ENCODE measurements at places on chromosomes 4 and X. TPM values are rescaled to one million over a fixed set of nuclear protein-coding genes. Genes with fewer than 3 reads are reported as not detected.

Gene TMEM144
- total RNA-seq = 0.22 TPM

Gene CPE
- not detected for total RNA-seq

DNA sequence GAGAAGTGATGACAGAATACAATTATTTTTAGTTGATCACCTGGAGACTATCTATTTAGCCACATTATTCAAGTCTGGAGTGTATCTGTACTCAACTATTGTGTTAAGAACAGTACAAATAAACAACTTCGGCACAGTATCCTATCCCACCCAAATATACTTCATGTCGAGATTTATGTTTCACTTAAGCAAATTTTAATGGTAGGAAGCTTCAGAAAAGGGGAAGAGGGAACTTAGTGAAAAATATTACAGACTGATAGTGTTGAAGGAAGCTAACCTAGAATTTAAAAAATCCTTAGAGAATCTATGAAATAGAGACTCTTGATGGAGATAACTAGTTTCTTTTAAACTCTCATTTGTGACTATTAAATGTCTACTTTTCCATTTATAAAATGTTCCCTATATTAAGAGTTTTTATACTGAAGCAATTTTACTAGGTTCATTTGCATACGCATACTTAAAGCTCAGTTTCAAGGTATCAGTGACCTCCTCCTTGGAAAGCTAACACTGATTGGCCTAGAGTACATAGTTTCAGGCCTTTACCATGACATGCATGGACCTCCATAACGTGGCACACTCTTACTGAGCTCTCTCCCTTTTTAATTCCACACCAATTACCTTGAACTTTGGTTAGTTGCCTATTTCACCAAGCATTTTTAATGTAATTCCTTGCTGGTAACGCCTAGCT lies 197.7 kb downstream of the CAMK2D start:
- DNase-seq = no peak

DNA sequence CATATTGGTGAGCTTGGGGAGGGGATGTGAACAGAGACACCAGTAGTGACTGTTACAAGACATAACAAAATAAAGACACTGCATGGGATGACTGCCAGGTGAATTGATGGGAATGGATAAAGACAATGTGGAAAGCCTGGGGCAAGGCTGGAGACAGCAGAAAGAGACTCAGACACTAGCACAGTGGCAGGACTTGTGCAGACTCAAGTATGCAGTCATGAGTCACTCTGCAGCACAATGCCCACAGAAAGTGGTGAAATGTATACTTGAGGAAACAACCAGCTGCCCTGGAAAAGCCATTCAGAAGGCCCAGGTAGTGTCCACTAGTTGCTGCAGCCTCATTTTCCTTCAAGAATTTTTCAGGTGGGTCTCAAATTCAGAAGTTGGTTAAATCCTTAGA lies 452.3 kb downstream of the MID1IP1 start:
- DNase-seq = no peak

DNA sequence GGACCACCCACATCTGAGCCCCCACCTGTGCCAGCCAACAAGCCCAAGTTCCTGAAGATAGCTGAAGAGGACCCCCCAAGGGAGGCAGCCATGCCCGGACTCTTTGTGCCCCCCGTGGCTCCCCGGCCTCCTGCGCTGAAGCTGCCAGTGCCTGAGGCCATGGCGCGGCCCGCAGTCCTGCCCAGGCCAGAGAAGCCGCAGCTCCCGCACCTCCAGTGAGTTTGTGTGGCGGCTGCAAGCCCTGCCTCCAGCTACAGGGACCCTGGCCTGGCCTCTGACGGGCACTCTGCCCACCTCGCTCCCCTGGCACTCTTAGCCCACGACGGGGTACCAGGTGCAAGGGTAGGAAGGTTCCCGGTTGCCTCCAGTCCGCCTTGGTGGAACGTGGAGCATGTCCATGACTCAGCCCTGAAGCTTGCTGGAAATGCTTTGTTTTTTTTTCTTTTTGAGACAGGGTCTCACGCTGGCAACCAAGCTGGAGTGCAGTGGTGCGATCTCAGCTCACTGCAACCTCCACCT lies 13.7 kb upstream of the ADD1 start:
- DNase-seq = no peak

Measured in SJCRH30 (cell line).